ENCODE measurements at places on chromosomes 13 and 19. TPM values are rescaled to one million over a fixed set of nuclear protein-coding genes. Genes with fewer than 3 reads are reported as not detected.

The ZNF350 gene
- total RNA-seq = 31.2 TPM

The SCAF1 gene
- total RNA-seq = 9.8 TPM

The KLK7 gene
- 103 TPM for total RNA-seq

The ZNF227 gene
- 8.2 TPM for total RNA-seq

GRCh38 chr13:66933994-66934393 is 296.1 kb downstream of the PCDH9 start:
- DNase-seq = no peak

DNA sequence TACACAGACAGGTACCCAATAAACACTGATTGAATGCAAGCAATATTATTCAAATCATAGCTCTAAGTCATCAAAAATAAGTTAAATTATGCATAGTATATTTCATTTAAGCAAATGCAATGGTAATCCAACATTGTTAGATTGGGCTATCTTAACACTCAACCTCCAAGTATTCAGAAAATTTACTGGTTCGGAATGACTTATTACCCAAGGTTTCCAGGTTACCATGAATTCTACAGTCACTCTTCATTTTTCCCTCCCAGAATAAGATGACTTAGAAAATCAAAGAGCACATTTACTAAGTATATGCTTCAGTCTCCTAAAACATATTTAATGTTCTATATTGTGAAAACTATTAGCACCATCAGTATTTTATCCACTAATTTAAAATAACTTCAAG is 6.0 kb downstream of the UBL3 start:
- DNase-seq = no peak

DNA sequence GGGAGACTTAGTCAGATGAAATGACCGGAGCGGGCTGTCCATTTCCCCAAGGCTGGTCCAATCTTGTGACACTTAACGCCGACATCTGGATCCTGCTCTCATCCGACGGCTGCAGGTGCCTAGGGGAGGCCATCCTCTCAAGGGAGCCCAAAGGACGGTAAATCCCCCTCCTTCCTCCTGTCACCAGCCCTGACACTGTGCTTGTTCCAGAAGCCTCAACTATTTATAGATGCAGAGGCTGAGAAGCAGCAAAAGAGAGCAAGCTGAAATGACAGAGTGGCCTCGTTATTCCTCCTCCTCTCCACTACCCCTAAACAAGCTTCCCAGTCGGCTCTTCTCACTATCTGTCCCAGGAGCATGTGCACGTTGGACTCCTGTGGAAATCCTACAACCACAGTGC is 533.7 kb downstream of the LIG4 start:
- DNase-seq = no peak

- DNase-seq = no peak
These were observed 8.7 kb downstream of the LRP3 start for GRCh38 chr19:33202546-33203507.

DNA sequence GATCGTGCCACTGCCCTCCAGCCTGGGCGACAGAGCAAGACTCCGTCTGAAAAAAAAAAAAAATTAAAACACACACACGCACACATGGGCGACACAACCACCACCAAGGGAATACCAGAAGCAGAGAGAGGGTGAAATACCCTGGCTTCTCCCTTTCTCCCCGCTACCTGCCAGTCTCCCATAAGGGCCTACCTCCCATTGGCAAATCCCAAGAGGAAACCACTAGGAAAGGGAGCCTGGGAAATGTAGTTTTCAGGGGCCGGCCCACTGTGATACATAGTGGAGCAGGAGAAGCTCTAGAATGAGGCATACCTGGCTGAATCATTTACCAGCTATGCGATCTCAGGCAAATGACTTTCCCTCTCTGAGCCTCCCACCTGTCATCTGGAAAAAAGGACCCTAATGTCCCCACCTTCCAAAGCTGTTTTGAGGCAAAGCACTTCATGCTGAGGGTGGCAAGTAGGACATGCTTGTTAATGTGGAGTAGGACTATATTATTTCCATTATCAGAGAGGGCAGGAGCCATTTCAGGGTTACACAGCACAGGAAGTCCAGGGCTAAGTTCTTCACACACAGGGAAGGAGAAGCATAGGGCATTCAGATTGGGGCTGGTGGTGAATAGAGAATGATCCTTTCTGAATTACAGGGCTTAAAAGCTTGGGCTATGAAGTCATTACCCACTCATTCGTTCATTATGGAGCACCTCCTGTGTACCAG is 14.3 kb upstream of the HNRNPUL1 start:
- DNase-seq = no peak

DNA sequence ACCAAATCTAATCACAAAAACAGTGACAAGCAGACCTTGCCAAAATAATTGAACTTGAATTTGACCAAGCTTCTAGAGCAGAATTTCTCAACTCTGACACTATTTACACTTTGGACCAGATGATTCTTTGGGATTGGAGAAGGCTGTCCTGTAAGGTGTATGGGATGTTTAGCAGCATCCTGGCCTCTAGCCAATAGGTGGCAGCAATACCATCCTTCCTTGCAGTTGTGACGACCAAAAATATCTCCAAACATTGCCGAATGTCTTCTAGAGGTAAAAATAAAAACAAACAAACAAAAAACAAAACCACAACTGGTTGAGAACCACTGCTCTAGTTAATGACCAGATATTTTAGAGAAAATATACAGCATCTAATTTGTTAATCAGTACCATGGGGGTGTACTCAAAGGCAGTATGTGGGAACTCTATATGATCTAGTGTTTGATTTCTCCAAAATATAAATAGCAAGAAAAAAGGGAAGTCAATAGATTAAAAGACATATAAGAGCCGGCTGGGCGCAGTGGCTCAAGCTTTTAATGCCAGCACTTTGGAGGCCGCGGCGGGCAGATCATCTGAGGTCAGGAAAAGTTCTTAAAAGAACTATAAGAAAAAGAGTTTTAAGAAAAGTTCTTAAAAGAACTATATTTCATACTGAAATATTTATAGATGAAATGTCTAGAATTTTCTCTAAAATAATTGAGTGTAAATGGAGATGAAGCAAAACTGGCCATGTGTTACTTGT is 60.9 kb upstream of the ZNF527 start:
- DNase-seq = no peak

DNA sequence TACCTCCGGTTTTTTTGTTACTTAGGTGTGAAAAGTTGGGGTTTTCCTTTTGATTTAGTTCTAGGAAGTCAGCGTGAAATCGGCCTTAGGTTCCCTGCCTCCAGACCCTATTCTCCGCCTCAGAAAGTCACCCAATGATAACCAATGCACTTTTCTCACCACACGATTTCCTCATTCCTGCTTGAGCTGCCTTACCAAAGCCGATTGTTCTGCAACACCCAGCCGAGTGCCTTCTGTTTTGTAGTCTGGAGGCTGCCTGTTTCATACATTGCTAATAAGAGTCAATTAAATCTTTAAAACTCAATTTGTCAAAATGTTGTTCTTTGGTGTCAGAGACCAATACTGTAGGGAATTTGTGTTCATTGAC is 39.7 kb downstream of the GJA3 start:
- no peak for DNase-seq

All from breast epithelium (tissue), 4 donors.